ENCODE measurements at places on chromosomes 12 and 14.
A peak's percentile ranks its signal among the peaks of the same experiment; 100 is the strongest.

DNA sequence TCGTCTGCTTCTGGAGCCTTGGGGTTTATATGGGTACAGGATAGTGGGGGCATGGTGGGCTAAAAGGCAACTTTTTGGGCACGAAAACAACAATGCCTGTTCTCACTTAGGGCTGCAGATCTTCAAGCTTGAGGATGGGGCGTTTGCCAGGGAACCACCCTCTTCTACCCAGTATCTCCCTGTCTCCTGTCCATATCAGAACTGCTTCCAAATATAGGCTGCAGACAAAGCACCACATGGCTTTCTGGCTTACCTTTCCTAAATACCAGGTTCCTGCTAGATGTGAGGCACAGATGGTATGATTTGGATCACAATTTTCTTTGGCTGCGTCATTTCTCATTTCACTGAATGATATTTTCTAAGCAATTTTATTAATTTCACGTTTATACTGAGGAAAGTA lies 70.4 kb downstream of the CMAS start:
- no peak for DNase-seq

GRCh38 chr12:92143258-92143657 lies 2.4 kb downstream of the BTG1 start:
- no peak for DNase-seq

DNA sequence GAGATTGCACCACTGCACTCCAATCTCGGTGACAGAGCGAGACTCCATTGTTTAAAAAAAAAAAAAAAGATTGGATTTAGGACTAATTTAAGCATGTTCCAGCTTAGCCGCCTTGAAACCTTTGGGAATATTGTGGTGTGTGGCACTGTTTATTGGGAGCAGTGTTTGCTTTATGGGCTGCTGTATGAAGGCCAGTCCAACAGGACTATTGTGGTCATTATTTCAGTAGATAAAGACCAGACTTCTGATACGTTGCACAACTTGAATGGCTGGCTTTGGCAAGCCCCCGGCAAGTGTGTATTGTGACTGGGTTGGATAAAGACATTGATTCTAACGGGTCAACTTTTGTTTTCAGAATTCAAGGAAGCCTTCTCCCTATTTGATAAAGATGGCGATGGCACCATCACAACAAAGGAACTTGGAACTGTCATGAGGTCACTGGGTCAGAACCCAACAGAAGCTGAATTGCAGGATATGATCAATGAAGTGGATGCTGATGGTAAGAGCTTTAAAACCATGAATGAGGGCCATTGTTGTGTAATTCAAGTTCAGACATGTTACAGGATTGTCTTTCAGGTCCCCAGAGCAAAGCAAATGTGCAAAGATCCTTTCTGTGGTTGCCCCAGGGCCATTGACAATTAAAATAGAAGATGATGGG lies 4.2 kb downstream of the CALM1 start:
- no peak for DNase-seq

DNA sequence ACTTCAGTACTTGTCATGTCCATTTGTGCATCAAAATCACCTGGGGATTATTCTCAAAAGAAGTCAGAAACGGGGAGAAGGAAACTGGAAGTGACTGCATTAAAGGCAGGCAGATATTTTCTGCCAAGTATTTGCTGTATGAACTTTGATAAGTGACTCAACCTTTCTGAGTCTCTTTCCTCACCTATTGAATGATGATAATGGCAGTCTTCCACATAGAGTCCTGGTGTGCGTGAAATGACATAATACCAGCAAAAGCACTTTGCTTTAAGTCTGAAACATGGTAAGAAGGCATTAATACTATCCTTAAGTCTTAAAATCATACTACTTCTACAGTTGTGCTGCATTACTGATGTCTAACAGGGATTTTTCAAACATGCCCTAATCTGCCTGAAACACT lies 278.5 kb downstream of the ADAMTS20 start:
- no peak for DNase-seq

DNA sequence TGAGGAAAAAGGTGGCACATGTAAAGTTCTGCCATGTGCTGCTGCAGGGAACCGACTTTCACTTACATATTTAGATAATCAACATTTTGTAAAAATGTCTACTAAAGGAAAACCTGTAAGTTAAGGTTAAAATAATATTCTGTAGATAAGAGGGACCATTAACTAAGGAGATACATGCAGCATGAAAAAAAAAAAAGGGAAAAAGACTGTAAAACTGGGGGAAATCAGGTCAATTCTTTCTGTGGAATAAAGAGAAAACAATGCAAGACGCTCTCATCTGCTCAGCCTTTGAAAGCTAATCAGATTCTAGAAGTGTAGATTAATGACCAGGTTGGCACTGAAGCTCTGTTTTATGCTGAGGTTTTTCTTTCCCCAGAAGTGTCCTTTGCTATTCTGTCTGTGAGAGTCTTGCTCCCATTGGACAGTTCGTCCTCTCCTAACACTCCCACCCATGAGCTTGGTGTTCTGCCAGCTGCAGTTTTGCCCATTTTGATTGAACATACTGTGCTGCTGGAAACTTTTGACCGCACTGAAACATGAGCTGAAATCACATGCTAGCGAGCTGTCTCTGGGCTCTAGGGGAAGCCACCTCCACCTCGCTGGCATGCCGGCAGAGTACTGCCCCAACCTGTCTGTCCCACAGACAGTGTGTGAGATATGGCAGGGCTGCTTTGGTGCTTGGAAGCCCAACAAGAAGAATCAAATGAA lies 39.7 kb downstream of the PPTC7 start:
- no peak for DNase-seq

GRCh38 chr12:111297703-111298426 lies 71.0 kb downstream of the PHETA1 start:
- DNase-seq: no peak

GRCh38 chr14:52325630-52326029 lies 11.5 kb downstream of the PTGER2 start:
- no peak for DNase-seq

GRCh38 chr12:56013482-56013881 lies 7.4 kb upstream of the IKZF4 start:
- no peak for DNase-seq

DNA sequence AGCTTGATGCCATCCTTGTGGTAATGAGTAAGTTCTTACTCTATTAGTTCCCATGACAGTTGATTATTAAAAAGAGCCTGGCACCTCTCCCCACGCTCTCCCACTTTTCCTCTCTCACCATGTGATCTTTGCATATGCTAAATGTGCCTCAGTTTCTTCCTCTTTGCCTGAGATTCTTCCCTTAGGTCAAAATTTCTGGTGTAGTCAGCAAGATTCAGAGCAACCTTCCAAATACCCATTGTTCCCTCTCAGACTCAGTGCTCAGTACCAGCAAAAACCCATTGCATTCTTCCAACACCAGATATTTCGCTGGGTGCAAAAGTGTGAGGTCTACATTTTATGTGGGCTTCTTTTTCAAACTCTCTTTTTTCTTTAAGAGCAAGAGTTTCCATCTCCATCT lies 10.8 kb upstream of the USP15 start:
- DNase-seq: no peak

DNA sequence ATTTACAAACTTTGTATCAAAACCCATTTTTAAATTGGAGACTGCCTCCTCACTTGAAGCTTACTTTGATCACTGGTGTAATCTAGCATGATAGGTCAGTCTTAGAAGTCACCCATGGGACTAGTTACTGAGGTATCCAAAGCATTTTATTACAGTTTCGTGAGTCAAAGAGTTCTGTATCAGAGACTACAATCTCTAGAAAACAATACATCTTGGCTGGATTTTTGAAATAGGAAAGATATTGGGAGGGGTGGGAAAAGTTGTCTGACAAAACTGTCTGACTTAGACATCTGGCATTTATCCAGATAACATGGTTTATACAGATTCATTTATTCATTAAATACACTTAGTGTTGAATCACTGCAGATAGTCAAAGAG lies 173.5 kb upstream of the PDZRN4 start:
- DNase-seq: no peak

- DNase-seq: no peak
Measured at GRCh38 chr14:80946797-80947196, 5.3 kb upstream of the CEP128 start.

GRCh38 chr12:3350432-3350831 lies 140.6 kb upstream of the PRMT8 start:
- peak; percentile 92 for DNase-seq

Measured in DMS53 (cell line).